ENCODE measurements at places on chromosomes 2 and 18. TPM values are rescaled to one million over a fixed set of nuclear protein-coding genes. Genes with fewer than 3 reads are reported as not detected.

Gene DOCK10
- total RNA-seq: 20.0 TPM

Gene ASB18
- not detected for total RNA-seq

Gene TMEFF2
- total RNA-seq: not detected

Gene MEP1B
- not detected for total RNA-seq

Gene PROKR1
- total RNA-seq: not detected

Gene DNAH7
- 4.2 TPM for total RNA-seq

Gene NEU4
- total RNA-seq: not detected

Gene PCARE
- 0.21 TPM for total RNA-seq

Gene CERS6
- total RNA-seq: 38.0 TPM

Gene SIX3
- total RNA-seq: not detected

Gene CYP27A1
- 57.6 TPM for total RNA-seq

Gene ECEL1
- total RNA-seq: 1.8 TPM

Gene XDH
- not detected for total RNA-seq

Gene MRPL19
- total RNA-seq: 27.9 TPM

Gene STARD6
- not detected for total RNA-seq

Gene RNU2-63P
- not detected for total RNA-seq

Gene SCYGR8
- not detected for total RNA-seq

Gene GYPC
- total RNA-seq: 87.6 TPM

Gene EVA1A
- total RNA-seq: 1.3 TPM

Gene HOXD11
- total RNA-seq: not detected

Gene CAVIN2
- 54.0 TPM for total RNA-seq

Gene HJURP
- 0.22 TPM for total RNA-seq

Gene AAMP
- 179 TPM for total RNA-seq

Gene CYS1
- 10.5 TPM for total RNA-seq

Gene SP5
- 9.2 TPM for total RNA-seq

Gene L3MBTL4
- total RNA-seq: 9.0 TPM

Gene SERPINB10
- not detected for total RNA-seq

Gene METTL5
- total RNA-seq: 43.7 TPM

Gene GKN2
- not detected for total RNA-seq

Gene GULP1
- total RNA-seq: 89.2 TPM

Gene VWA3B
- not detected for total RNA-seq

Gene IL1R2
- 3.6 TPM for total RNA-seq

Gene NT5C1B
- not detected for total RNA-seq

Gene KCNE4
- total RNA-seq: 12.2 TPM

Gene PPP4R1
- total RNA-seq: 101 TPM

Gene IL1RL2
- total RNA-seq: 0.30 TPM

Gene STK11IP
- 33.9 TPM for total RNA-seq

Gene CFC1
- total RNA-seq: not detected

Gene DUSP2
- total RNA-seq: 14.0 TPM

Gene MBOAT2
- 56.2 TPM for total RNA-seq

Gene LRP2
- not detected for total RNA-seq

Gene TMEM37
- total RNA-seq: 4.9 TPM

Gene ABHD1
- 0.42 TPM for total RNA-seq

Gene CDH19
- 187 TPM for total RNA-seq

Gene DOK6
- 6.8 TPM for total RNA-seq

Gene LOXL3
- total RNA-seq: 12.0 TPM

Gene EPB41L3
- total RNA-seq: 94.2 TPM

Gene FBLN7
- total RNA-seq: 0.60 TPM

Gene MC2R
- total RNA-seq: not detected

Gene TMEM169
- total RNA-seq: 2.7 TPM

Gene HSPD1
- 76.1 TPM for total RNA-seq
